ENCODE measurements at places on chromosomes 3 and 15. TPM values are rescaled to one million over a fixed set of nuclear protein-coding genes. Genes with fewer than 3 reads are reported as not detected.

SLC49A4 gene
- total RNA-seq: 7.6 TPM

DNAH12 gene
- under 0.01 TPM for total RNA-seq

KBTBD8 gene
- 0.77 TPM for total RNA-seq

TLR9 gene
- under 0.01 TPM for total RNA-seq

ZCWPW2 gene
- 1.1 TPM for total RNA-seq

CTXN2 gene
- not detected for total RNA-seq

GOLGA8T gene
- total RNA-seq: 0.17 TPM

PLA2G4E gene
- not detected for total RNA-seq

NMNAT3 gene
- 0.60 TPM for total RNA-seq

ATP13A4 gene
- 1.3 TPM for total RNA-seq

DYNC1LI1 gene
- total RNA-seq: 30.4 TPM

CPN2 gene
- total RNA-seq: not detected

IL17RB gene
- total RNA-seq: under 0.01 TPM

SKOR1 gene
- 0.16 TPM for total RNA-seq

IMPG2 gene
- 0.86 TPM for total RNA-seq
